ENCODE measurements at places on chromosomes 7 and 10. TPM values are rescaled to one million over a fixed set of nuclear protein-coding genes. Genes with fewer than 3 reads are reported as not detected.
A peak's percentile ranks its signal among the peaks of the same experiment; 100 is the strongest.

DNA sequence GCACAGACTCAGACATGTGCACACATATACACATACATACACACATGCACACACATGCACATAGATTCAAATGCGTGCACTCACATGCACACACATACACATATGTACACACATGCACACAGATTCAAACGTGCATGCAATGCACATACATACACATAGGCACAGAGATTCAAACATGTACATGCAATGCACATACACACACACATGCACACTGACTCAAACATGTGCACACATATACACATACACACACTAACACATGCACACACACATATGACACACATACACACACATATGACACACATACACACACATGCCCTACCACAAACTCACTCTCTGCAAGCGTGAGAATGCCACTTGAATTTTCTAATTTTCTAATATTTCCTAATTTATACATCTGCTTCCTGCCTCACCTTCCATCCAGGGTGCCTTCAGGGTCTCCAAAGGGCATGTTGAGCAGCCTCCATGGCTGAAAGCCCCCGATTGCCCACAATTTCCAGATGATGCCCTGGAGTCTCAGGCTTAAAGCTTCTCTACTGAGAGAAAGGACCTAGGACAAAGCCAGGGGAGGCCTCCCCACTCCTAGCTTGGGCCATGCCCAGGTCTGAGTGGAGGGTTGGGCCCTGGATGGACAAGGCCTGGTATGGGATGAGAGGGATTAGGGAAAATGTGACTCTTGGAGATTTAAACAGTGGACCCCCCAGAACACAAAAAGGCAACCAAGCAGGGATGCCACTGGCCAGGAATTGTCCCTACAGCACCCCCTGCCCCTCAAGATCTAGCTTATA is 487.1 kb downstream of the TCERG1L start:
- no peak for DNase-seq

DNA sequence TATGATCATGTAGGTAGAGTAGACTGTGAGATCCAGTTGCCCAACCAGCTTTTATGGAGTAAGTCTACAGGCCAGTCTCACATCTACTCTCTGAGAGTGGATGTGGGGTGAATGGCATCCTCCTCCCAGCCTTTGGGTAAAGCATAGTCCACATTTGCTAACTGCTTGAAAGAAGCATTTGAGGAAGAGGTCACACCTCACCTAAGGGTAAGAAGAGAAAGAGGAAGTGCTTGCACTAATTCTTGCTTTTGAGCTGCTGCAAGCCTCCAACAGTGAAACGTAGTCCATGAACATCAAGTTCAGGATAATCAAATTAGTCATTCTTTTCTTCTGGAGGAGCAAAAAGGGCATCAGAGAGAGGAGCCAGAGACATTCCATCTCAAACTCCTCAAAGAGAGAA is 93.9 kb upstream of the AGR3 start:
- peak; percentile 26 for DNase-seq

DNA sequence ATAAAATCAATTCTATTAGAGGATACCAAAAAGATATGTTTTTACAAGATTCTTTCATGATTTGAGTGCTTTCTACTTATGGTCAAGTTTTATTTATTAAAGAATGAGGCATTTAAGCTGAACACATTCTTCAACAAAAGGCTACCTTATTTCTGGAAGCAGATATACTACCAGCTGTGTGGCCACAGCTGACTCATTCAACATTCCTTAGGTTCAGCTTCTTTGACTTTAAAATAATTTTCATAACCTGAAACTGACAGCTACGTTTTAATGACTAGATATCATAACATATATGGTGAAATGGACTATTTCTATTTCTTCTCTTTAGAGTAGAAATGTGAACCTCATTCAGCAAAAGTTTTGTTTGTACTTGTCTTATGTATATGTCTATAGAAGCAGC is 414.2 kb upstream of the SEMA3C start:
- no peak for DNase-seq

- DNase-seq, result no peak
Observed at GRCh38 chr7:147429961-147430360, 1160.6 kb upstream of the C7orf33 start.

DNA sequence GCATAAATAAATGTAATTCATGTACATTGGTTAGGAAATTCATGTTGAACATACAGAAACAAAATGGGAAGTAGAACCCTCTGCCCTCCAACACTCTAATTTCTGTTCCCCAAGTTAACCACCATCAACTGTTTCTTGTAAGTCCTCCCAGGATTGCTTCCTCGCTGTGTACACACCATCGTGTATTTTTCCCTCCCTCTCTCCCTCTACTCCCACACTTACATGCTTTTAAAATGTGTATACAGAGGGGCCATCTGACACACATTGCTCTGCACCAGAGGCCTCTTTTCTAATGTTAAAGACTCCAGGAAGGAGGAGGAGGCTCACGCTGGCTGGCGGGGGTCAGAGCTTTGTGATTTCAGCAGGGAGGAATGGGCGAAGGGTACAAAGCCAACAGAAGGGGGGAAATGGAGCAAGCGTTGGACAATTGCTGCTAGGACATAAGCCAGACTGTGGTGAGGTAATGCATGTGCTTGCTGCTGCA is 1.9 kb upstream of the EPHA1 start:
- DNase-seq, result peak; percentile 82

DNA sequence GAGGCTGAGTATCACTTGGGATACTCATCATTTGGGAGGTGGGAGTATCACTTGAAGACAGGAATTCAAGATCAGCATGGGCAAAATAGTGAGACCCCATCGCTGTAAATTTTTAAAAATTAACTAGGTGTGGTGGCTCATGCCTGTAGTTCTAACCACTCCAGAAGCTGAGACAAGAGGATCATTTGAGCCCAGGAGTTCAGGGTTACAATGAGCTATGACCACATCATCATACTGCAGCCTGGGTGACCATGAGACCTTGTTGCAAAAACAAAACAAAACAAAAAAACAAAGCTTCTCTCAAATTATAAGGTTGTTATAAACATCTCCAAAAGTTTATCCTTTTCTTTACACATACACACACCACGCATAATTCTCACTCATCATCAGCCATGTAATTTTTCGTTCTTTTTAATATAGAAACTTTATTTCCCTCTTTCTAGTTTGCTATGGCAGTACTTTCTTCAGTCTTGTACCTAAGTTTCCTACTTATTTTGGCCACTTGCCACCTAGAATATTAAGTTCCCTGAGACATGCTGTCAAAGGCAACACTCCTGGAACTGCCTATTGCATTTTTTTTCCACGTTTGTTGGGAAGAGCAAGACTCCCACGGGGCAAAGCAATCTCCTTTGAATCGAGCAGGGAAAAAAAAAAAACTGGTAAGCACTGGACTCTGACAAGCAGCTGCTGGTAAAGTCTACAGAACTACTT is 37.1 kb downstream of the SKIDA1 start:
- no peak for DNase-seq

Gene TUBGCP2
- polyA plus RNA-seq, result 75.7 TPM

Gene RBM20
- not detected for polyA plus RNA-seq

Gene CFAP46
- polyA plus RNA-seq, result 0.03 TPM
